ENCODE measurements at places on chromosomes 13 and 19.

DNA sequence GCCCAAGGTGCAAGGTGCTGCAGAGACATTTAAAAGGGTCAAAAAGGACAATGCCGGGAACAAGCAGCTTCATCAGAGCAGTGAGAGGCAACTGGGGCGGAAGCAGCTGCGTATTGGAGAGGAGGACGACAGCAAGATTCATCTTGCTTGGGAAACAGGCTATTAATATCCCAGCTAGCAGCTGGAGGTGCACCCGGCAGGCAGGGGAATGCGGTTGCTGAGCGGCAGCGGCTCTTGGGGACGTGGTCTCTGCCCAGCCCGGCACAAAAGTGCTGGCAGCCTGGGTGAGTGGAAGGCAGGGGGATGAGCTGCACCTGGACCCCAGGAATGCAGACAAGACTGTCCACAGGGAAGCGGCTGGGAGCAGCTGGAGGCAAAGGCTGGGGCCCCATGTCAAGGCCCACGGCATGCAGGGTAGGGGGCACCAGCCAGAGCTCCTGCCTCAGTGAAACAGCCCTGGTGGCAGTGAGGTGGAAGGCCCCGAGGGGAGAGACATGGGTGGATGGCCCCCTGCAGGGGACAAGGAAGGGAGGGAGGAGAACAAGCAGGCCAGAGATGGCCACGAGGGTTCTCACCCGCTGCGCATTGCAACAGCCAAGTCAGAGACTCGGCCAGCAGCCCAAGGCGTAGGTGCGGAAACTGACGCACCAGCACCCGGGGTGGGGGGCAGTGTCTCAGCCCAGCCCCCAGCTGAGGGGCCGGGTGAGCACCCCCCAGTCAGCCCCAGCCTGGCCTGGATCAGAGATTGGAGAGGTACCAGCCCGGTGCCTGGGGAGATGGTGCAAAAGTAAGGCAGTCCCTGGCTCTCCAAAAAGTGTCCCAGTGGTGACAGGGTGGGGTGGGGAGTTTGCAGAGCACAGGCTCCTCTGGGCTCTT lies 34.4 kb downstream of the PEPD start:
- no peak for DNase-seq

DNA sequence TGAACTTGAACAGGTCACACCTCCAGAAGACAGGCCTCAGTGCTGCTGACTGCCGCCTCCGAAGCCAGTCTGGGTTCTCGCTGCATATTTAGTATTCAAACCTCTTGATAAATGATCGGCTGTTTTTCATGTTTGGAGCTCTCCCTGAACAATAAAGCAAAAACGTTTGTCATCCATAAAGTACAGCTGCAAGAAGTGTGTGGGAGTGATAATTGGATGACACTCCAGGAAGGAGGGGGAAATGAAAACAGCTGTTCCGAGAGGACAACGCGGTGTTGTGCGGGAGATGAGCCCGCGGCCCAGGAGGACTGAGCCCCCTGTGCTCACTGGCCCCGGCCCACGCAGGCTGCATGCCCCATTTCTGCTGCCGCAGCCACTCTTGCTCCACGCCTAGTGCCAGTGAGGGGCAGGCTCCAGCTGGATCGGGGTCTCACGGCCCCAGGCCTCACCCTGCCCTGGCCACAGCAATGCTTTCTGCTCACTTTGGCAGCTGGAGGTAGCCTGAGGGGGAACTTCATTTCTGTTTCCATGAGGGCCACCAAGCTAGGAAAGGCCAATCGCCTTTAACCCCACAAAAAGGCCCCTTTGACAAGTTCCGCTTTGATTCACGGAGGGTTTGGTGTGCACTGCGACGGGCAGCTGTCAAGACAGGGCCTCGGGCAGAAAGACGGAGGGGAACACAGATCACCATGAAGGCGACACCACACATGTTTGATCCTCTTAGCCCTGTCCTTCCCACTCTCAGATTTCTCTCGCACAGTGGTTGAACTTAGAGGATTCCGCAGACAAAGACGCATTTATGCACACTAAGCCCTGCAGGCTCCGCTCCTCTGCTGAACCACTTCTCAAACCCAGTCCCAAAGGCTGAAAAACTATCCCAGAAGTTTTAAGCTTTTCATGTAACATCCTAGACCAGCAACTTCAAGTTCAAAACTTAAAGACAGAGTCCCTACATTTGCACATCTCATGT lies 537.6 kb downstream of the EFNB2 start:
- no peak for DNase-seq

GRCh38 chr19:54023191-54023590 lies 31.8 kb downstream of the CACNG6 start:
- DNase-seq: no peak

DNA sequence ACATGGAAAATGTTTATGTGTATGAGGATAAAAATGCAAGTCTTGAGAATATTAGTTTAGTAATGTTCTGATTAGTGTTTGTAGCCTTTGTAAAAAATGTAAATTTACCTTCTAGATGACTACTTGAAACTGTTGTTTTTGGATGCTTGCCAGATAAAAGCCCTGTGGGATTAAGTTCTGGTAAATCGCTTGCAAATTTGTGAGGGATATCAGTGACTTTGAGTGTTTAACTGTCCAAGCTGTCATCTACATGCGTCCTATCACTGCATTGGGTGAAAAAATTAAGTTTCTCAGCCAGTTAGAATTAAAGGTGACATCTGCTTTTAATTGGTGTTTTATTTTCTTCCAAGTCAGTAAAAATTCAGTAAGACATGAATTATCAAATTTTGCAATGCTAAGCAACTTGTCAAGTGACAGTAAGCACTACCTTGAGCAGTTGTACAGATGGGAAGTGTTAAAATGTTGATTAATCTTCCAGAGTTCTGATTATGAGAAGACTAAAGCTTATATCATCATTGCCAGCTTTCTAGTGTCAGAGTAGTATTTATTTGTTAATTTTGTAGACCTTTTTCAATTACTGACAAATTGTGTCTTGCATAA lies 88.0 kb downstream of the PCCA start:
- no peak for DNase-seq

- peak; percentile 61 for DNase-seq
Measured at GRCh38 chr19:44552324-44552723, 22.8 kb upstream of the CEACAM20 start.

Measured in SJSA1 (cell line).